ENCODE measurements at places on chromosomes 6 and 20.

- DNase-seq = no peak
Observed at GRCh38 chr6:129662406-129662766, 47.6 kb downstream of the ARHGAP18 start.

- DNase-seq = no peak
Observed at GRCh38 chr6:53794137-53794719, 577 bp upstream of the LRRC1 start.

DNA sequence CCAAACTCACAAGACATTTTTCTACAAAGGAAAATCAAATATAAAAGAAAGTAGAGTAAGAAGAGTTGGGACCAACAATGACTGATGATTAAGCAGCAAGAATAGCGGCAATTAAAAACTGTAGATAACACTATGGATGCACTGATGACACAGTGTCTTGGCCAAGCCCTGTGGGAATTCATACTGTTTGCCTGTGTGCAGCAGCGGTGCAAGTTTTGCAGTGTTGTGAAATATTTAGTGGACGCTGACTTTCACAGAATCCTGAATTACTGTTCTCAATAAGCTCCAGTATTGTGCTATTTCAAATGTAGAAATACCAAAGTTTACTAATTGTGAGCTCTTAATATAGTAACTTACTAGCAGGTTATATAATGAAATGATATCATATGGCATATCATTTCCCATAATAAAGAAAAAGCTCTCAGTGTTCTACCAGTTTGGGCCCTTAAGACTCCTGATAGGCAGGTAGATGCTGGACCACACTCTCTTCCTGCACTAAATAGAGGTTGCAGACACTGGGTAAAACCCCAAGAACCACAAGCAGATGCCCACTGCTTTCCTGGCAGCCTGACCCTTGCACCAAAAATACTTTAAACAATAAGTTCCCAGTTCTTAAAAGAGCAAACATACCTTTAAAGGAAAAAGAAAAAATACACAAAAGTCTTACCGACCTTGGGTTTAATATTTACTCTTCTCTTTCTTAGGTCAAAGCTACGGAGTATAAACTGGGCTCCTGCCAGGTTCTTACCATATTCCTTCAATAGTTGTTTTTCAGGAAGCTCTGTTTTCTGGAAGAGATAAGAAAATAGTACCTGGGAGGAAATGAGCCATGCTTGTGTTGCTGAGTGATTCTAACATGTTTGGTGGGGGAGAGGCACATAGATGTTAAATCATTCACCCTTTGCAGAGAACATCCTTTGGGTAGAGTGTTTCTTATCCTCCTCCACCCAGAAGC lies 41.6 kb downstream of the ANKEF1 start:
- no peak for DNase-seq

DNA sequence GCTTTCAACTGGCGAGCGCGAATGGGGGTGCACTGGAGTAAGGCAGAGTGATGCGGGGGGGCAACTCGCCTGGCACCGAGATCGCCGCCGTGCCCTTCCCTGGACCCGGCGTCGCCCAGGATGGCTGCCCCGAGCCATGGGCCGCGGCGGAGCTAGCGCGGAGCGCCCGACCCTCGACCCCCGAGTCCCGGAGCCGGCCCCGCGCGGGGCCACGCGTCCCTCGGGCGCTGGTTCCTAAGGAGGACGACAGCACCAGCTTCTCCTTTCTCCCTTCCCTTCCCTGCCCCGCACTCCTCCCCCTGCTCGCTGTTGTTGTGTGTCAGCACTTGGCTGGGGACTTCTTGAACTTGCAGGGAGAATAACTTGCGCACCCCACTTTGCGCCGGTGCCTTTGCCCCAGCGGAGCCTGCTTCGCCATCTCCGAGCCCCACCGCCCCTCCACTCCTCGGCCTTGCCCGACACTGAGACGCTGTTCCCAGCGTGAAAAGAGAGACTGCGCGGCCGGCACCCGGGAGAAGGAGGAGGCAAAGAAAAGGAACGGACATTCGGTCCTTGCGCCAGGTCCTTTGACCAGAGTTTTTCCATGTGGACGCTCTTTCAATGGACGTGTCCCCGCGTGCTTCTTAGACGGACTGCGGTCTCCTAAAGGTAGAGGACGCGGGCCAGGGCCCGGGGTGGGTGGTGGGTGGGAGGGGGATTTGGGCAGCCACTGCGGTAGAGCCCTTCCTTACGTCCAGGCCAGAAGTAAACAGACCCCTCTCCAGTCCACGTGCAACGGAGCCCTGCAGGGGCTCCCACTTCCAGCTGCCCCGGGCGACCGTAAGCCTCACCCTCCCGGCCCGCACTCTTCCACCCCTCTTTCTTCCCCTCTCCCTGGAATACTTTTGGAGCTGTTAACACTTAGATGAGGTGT lies 998 bp downstream of the BMP2 start:
- DNase-seq = no peak

GRCh38 chr6:69704916-69705315 lies 91.9 kb downstream of the LMBRD1 start:
- DNase-seq = no peak

DNA sequence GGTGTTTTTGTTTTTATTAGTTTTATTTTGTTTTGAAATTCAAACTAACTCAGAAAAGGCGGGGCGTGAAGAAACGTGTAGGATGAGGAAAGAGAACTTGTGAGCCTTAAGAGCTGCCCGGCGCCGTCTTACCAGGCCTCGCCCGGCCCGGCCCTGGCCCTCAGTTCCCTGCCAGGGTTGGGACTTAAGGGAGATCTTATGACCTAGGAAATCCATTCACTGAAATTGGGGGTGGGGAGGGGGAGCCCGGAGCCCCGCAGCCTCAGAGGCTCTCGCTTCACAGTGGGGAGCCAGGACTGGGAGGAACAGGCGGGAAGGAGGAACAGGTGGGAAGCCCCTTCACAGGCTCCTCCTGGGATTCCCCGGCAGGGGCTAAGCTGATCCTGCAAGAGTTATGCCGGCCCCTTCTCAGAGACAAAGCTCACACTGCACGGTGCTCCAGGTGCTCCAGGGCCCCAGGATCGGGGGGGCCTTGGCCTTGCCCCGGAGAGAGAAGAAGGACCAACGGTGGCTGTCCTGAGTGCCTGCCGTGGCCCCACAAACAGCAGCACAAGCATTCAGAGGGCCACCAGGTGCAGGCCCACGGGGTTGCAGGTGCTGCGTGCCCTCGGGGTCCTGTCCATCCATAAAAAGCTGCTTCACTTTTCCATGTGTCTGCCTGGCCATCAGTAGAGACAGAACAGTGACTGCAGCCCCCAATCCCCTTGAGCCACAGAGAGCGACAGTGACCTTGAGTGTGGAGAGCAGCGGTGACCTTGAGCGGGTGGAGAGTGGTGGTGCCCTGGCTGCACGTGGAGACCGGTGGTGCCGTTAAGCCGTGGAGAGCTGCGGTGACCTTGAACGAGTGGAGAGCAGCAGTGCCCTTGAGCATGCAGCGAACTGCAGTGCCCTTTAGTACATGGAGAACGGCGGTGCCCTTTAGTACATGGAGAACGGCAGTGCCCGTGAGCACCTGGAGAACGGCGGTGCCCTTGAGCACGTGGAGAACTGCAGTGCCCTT lies 152.7 kb downstream of the DLL1 start:
- DNase-seq = no peak

DNA sequence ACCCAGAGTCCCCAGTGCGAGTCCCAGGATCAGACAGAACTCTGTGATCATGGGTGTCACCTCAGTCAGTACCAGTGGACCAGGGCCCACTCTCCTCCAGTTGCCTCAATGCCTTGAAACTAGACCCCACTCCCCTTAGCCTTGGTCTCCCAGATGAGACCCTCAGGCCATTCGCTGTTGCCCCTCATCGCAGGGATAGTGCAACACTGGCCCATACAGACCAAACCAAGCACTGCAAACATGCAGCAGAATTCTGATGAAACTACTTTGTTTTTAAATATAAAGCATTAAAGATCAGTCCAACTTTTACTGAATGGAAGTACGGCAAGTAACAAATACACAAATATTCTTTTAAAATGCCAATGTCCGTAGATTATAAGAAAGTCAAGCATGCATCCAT lies 101.2 kb upstream of the NT5E start:
- DNase-seq = no peak

DNA sequence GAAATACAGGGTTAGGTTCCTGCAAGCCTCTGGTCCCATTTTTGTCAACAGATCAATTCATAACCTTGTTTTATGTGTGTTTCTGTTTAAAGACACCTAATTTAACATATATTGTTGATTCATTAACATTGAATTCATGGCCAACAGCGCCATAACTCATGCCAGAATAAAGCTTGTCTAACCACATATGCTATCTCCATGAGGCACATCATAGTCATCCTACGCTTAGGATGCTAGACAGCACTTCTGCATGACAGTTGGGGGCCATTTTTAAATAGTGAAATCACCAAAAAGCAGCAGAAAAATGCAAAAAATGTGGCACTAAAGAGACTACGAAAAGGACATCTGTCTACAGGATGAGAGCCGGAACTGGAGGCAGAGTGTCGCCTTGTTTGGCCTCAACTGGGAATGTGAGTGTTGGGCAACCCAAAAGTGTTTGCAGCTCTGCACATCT lies 37.9 kb downstream of the TRAM2 start:
- no peak for DNase-seq

DNA sequence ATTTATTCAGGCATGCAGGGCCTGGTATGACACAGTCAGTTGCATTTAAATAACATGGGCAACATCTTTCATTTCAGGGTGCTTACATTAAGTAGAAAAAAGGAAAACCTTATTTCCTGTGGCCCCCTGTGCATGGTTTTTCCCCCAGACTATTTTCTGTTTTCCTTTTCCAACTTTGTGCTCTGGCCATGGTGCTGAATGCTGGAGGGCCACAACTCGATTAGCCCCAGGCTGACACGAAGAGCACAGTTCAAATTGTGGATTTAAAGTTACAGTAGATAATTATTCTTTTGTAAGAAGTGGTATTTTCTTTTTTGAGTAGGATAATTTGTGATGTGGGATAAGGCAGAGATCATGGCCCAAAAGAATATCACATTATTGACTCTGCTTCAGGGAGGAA lies 332.0 kb downstream of the HAO1 start:
- no peak for DNase-seq

GRCh38 chr6:74638412-74638811 lies 567.4 kb downstream of the COL12A1 start:
- no peak for DNase-seq

DNA sequence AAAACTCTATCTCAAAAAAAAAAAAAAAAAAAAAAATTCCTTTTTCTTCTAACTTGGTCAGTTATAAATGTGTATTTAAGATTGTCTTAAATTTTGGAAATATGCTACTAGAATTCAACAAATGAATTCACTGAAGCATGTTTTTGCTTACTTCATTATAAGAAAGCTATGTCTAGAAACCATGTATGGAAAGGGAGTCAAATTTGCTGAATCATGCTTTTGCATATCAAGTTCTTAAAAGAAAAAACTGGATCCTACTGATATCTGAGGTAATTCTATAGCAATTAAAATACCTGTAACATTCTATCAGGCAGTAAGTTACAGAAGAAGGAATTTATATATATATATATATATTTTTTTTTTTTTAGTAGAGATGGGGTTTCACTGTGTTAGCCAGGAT lies 27.7 kb downstream of the AKIRIN2 start:
- no peak for DNase-seq

DNA sequence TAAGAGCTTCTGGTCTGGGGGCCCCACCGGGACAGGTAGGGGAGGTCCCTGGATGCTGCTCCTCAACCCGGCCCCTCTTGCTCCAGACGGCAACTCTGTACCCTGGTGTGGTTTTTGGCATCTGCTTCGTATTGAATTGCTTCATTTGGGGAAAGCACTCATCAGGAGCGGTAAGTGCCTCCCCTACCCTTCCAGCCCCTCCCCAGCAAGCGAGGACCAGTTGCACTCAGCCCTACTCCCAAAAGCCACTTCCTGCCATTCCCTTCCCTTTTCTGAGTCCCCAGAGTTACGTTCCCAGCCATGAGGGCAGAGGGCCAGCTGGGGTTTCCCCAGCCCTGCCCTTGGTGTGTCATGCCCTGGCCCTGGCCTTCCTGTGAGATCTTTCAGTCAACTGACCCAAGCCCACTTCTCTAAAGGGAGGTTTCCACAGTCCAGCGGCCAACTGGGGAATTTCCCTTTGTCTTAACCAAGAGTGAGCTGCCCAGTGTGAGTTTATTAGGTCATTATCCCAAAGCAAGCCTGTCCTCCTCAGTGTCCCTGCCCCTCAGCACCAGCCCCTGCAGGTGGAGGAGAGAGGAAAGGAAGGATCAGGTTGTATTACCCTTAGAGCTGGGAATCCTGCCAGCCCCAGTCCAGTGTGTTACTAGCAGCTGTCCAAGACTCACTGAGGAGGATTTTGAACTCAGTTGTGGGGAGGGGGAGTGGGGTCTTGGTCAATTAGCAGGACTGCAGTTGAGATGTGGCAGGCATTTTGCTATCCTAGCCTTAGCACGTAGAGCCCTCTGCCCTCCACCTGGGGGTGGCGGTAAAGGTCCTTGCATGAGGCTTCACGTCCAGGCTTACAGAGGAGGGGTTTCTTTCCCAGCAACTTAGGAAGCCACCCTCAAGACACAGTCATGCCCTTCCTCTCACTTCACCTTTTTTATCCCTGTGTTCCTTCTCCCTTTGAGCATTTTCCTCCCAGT lies 45.8 kb downstream of the TM9SF4 start:
- DNase-seq = no peak

- no peak for DNase-seq
Observed at GRCh38 chr6:29552512-29553051, 7.0 kb downstream of the UBD start.

DNA sequence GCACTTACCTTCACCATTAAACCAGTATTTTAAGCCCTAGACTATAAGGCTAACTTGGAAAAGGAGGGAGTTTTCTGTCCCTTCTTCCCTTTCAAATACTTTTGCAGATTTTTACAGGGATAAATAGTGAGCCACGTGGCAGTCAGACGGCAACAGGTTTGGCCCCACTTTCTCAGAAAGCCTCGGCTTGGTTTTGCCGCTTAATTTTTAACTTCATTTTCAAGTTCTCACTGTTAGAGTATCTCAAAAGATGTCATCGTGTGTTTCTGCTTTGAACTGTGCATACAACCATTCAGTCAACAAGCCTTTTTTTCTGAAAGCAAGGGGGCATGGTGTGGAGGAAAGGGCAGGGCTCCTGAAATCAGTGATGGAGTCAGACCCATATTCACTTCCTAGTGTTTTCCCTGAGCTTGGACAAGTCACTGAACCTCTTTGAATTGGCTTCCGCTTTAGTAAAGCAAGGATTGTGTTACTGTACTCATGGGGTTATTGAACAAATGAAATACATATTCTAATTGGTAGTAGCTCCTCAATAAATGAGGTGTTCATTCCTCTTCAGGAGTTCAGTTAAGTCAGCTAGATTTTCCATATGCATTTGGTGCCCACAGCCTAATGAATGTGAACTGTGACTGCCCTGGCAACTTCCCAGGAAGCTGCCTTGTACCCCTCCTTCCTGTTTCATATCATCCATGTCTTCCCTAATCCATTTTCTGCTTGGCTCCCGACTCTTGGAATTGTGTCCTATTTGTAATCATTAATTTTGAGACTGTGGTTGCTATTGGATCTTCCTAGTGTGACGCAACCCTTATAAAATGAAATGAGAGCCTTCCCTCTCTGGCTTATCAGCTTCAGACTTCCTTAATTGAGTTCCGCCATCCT lies at the start of gene SLC17A2:
Gene SLC17A2 (minus strand): TSS at position 160 of the 879 bp plus-strand sequence. CDS start 4,895 bp downstream, outside the sequence.
- DNase-seq = no peak

- no peak for DNase-seq
Observed at GRCh38 chr6:381742-382461, 9.7 kb upstream of the IRF4 start.

- DNase-seq = no peak
Observed at GRCh38 chr20:47810721-47811347, 25.6 kb upstream of the SULF2 start.

Measured in stimulated activated CD4-positive, alpha-beta T cell treated with anti-CD3 and anti-CD28 coated beads, Interleukin-1b, Interleukin-23, amount 100 ng/mL, for 24 hours (primary cell).